ENCODE measurements at places on chromosomes 2 and 18. TPM values are rescaled to one million over a fixed set of nuclear protein-coding genes. Genes with fewer than 3 reads are reported as not detected.

The IL1B gene
- total RNA-seq, result not detected

GRCh38 chr18:25061395-25061794, 290.6 kb downstream of the ZNF521 start:
- H3K27me3 ChIP-seq, result no peaks in the 10 kb centered on the region
- H3K27ac ChIP-seq, result no peak overlapping the region
- no peaks in the 10 kb centered on the region for H3K36me3 ChIP-seq
- DNase-seq, result no peak

DNA sequence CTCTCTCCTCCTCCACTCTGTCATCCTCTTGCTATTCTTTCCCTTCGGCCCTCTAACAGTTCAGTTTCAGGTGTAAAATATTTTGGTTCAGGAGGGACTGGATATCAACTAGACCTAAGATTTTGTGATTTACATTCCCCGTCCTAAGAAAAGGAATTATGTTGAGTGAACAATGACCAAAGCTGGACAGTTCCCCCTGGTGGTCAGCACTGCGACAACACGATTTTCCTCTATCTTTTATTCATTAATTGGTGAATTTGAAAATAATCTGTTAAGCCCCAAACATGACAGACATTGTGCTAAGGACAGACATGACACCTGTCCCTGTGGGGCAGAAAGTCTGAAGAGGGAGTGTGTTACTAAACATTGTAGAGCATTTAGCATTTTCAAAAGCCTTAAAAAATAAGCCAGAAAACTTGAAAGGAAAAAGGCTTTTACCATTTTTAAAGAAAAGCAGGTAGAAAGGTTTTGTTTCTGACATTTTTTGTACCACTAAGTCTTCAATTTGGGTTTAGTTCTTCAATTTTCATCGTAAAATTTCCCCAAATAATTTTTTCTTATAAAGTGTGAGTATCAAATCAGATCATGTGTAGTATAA, 28.4 kb upstream of the GTF2A1L start:
- no peak for DNase-seq
- no peak overlapping the region for H3K4me3 ChIP-seq
- H3K27me3 ChIP-seq, result no peaks in the 10 kb centered on the region
- H3K36me3 ChIP-seq, result peaks cover 10% of the 10 kb centered on the region
- no peaks in the 10 kb centered on the region for H3K4me1 ChIP-seq
- H3K27ac ChIP-seq, result no peak overlapping the region

GRCh38 chr18:8816816-8817215, 111.5 kb downstream of the MTCL1 start:
- no peaks in the 10 kb centered on the region for H3K4me1 ChIP-seq
- no peak overlapping the region for H3K27ac ChIP-seq
- H3K4me3 ChIP-seq, result no peak overlapping the region
- no peaks in the 10 kb centered on the region for H3K27me3 ChIP-seq

- H3K36me3 ChIP-seq, result no peaks in the 10 kb centered on the region
- H3K27me3 ChIP-seq, result no peaks in the 10 kb centered on the region
- no peaks in the 10 kb centered on the region for H3K4me1 ChIP-seq
- H3K27ac ChIP-seq, result no peak overlapping the region
- no peak for DNase-seq
These were observed 156.4 kb downstream of the COPS8 start for GRCh38 chr2:237242091-237242536.

The DSG2 gene
- total RNA-seq, result 10.5 TPM

DNA sequence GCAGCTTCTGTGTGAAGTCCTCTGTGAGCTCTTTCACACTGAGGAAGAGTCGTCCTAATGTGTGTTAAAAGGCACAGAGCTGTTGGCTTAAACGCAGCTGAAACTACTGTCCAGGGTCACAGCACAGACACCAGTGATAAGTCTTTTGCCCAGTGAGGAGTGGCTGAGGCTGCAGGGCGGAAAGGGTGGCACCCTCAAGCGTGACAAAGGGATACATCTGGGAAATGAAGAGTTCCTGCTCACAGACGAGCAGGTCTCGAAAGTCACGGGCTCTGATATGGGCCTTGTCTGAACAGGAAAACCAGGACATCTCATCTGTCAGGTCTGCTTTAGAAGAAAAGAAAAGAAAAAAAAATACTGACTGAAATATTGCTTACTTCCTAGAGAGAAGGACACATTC, 36.5 kb downstream of the TGIF1 start:
- no peaks in the 10 kb centered on the region for H3K27me3 ChIP-seq
- H3K4me3 ChIP-seq, result no peak overlapping the region
- DNase-seq, result no peak

The FAM237A gene
- total RNA-seq, result not detected

DNA sequence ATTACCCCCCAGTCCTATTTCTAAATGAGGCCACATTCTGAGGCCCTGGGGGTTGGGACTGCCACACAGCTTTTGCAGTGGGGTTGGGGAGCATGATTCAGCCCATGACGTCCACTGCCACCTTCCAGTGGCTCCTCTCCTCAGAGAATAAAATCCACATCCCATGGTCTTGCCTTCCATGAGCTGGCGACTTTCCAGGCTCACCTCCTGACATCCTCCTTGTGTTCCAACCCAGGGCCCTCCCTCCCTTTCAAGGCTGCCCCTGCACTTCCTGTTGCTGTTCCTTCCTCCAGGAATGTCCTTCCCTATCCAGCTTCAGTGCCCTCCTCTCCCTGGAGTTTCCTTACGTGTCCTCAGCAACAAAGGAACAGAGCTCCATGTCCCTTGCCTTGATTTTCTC, 187.3 kb upstream of the ID2 start:
- H3K4me3 ChIP-seq, result no peak overlapping the region
- no peaks in the 10 kb centered on the region for H3K4me1 ChIP-seq
- H3K27me3 ChIP-seq, result no peaks in the 10 kb centered on the region
- no peak overlapping the region for H3K27ac ChIP-seq
- no peaks in the 10 kb centered on the region for H3K36me3 ChIP-seq
- DNase-seq, result no peak

- H3K36me3 ChIP-seq, result no peaks in the 10 kb centered on the region
- no peak overlapping the region for H3K27ac ChIP-seq
These were observed 100.9 kb downstream of the PRKRA start for GRCh38 chr2:178350051-178350450.

GRCh38 chr18:13186687-13187086, 31.9 kb upstream of the LDLRAD4 start:
- H3K4me3 ChIP-seq, result no peak overlapping the region
- H3K27ac ChIP-seq, result no peak overlapping the region
- no peaks in the 10 kb centered on the region for H3K4me1 ChIP-seq
- DNase-seq, result no peak
- H3K36me3 ChIP-seq, result no peaks in the 10 kb centered on the region

DNA sequence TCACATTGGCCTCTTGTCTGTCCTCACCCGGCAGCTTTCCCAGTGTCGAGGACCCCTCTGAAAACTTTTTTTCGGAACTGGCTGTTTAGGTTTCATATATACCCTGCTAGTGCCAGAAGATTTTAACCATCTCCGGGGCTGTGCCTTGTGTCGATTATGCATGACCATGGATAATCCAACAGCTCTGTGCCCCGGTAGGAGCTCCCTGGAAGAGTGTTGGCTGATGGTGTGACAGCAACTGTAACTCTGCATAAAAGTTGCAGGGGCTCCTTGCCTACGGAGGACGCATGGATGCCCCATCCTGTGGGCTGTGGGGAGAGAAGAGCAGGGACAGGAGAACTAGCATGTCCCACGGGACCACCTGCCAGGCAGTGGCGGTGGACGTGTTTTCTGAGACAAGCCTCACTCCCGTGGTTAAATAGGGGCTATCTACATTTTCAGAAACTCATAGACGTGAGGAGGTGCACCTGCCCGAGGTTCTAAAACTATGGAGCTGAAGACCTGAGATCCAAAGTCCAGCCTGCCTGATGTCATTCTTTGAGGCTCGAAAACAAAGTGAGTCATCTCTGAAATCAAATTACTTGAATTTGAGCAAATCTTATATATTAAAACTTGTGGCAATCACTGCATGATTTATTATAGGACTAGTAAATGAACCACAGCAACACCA, 437.2 kb upstream of the HS6ST1 start:
- no peak for DNase-seq
- no peaks in the 10 kb centered on the region for H3K36me3 ChIP-seq
- H3K4me1 ChIP-seq, result no peaks in the 10 kb centered on the region
- no peak overlapping the region for H3K4me3 ChIP-seq
- no peak overlapping the region for H3K27ac ChIP-seq

- H3K36me3 ChIP-seq, result no peaks in the 10 kb centered on the region
- H3K4me3 ChIP-seq, result no peak overlapping the region
- no peaks in the 10 kb centered on the region for H3K27me3 ChIP-seq
- H3K4me1 ChIP-seq, result no peaks in the 10 kb centered on the region
- DNase-seq, result no peak
- H3K27ac ChIP-seq, result no peak overlapping the region
These were observed 510.3 kb downstream of the PLCL1 start for GRCh38 chr2:198314559-198315153.

DNA sequence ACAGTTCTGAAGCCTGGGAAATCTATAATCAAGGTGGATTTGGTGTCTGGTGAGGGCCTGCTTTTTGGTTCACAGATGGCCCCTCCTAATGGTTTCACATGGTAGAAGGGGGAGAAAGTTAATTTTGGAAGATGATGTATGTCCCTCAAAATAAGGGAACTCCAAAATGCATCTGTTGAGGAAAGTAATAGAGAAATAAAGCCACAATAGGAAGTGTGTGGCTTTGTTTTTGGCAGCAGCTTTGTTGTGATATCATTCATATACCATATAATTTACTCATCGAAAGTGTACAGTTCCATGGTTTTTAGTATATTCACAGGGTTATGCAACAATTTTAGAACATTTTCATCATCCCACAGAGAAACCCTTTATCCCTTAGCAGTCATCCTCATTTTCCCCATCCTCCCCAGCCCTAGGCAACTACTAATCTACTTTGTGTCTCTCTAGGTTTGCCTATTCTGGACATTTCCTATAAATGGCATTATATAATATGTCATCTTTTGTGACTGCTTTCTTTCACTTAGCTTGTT, 274.0 kb upstream of the FAM98A start:
- no peak overlapping the region for H3K4me3 ChIP-seq
- no peaks in the 10 kb centered on the region for H3K4me1 ChIP-seq
- no peaks in the 10 kb centered on the region for H3K27me3 ChIP-seq
- H3K36me3 ChIP-seq, result no peaks in the 10 kb centered on the region

The GCG gene
- total RNA-seq, result not detected

The GPR39 gene
- total RNA-seq, result 0.64 TPM

The CXCR1 gene
- total RNA-seq, result not detected

DNA sequence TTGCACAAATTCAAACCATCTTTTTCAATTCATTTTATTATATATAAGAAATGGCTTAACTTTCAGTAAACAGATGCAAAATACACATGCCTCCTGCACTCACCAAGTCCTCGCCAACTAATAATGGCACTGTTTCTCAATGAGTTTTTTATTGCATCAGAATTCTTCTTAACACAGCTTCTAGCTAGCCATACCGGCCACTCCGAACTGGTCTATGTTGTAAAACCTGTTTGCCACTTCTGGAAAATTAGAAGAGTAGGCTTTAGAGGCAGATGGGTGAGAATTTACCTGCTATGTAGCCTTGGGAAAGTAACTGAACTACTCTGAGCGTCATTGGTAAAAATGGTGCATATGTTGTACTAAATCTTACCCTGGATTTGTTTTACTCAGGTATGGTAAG, 100.6 kb upstream of the LHCGR start:
- no peaks in the 10 kb centered on the region for H3K36me3 ChIP-seq
- no peaks in the 10 kb centered on the region for H3K4me1 ChIP-seq
- no peak overlapping the region for H3K4me3 ChIP-seq
- no peak overlapping the region for H3K27ac ChIP-seq
- DNase-seq, result no peak
- H3K27me3 ChIP-seq, result no peaks in the 10 kb centered on the region

- H3K36me3 ChIP-seq, result no peaks in the 10 kb centered on the region
- no peak for DNase-seq
- no peak overlapping the region for H3K27ac ChIP-seq
- H3K27me3 ChIP-seq, result no peaks in the 10 kb centered on the region
- H3K4me1 ChIP-seq, result no peaks in the 10 kb centered on the region
- no peak overlapping the region for H3K4me3 ChIP-seq
These were observed 38.8 kb downstream of the EPHA4 start for GRCh38 chr2:221533299-221533698.

GRCh38 chr2:50102383-50102782, 929.5 kb downstream of the NRXN1 start:
- H3K4me1 ChIP-seq, result no peaks in the 10 kb centered on the region
- no peaks in the 10 kb centered on the region for H3K27me3 ChIP-seq
- H3K27ac ChIP-seq, result no peak overlapping the region
- no peaks in the 10 kb centered on the region for H3K36me3 ChIP-seq
- no peak for DNase-seq
- no peak overlapping the region for H3K4me3 ChIP-seq

All from ascending aorta (tissue), 2 donors.